ENCODE measurements at places on chromosomes 7 and 10. TPM values are rescaled to one million over a fixed set of nuclear protein-coding genes. Genes with fewer than 3 reads are reported as not detected.

DNA sequence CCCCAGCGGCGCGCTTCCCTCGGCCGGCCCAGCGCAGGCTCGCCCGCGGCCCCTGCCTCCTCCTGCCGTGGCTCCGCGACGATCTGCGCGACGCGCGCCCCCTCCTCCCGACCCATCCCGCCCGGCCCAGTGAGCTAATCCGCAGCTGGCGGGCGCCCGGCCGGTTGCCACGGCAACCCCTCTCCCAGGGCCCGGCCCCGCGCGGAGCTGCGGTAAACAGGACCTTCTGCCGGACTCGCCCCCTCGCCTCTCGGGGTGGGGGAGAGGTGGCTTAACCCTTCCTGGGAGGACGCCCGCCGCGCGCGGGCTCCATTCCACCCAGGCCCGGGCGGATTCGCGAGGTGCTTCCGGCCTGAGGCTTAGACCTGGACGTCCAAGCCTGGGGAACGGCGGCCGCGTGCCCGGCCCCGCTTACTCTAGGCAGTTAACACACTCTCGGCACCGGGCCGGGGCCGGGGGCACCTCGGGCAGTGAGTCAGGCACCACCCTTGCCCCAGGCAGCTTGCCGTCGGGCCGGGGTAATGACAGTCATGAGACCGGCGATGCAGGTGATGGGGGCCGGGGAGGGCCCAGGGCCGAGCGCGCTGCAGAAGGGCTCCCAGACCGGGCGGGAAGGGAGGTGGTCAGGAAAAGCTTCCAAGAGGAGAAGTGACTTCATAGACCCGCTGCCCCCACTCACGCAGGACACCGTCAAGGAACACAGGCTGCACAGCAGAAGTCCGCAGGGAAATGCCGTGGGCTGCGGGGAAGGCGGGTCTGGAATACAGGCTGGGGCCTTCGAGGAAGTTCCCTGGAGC, at the start of gene DENND2A:
Gene DENND2A, minus strand, starts transcription at position 87 of the 797 bp plus-strand sequence. CDS start 38,416 bp downstream, outside the sequence.
- DNase-seq: no peak

- no peak for DNase-seq
These were observed 80.5 kb downstream of the IDE start for GRCh38 chr10:92493362-92493761.

- no peak for DNase-seq
These were observed 62.7 kb downstream of the AMPH start for GRCh38 chr7:38568497-38568896.

The ASB15 gene
- 0.01 TPM for polyA plus RNA-seq

The AOAH gene
- polyA plus RNA-seq: 4.1 TPM

DNA sequence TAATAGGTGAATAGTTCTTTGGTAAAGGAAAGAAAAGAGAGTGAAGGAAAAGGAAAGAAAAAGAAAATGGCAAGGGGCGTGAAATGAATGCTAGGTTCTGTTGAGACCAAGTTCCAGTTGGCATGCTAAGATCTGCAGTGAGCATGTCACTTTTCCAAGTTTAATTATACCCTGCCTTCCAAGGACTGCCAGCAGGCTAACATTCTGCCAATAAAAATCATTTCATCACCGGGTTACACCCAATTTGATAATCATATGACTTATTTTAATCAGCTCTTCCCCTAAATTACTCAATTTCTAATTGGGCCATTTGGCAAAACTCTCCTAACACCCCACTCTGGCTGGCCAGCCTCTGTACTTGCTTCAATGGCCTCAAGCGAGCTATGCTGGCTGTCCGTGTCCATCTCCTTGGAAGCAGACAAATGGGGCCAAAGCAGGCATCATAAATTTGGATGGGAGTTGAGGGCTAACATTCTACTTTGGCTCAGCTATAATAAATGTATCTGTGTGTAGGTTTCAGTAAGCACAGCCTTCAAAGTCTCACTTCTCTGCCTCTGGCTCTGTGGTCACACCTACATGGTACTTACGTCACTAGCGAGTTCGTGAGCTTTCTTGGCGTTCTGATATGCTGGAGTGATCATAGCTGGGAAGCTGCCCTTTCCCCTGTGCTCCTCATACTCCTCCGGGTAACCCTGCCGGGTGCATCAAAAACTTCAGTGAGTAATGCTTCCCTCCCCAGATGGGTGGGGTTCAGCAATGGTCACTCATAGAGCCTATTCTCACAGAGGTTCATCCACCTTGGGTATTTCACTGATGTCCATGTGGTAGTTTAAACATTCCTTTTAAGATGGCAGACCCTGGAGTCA, 17.3 kb downstream of the NRAP start:
- DNase-seq: no peak

DNA sequence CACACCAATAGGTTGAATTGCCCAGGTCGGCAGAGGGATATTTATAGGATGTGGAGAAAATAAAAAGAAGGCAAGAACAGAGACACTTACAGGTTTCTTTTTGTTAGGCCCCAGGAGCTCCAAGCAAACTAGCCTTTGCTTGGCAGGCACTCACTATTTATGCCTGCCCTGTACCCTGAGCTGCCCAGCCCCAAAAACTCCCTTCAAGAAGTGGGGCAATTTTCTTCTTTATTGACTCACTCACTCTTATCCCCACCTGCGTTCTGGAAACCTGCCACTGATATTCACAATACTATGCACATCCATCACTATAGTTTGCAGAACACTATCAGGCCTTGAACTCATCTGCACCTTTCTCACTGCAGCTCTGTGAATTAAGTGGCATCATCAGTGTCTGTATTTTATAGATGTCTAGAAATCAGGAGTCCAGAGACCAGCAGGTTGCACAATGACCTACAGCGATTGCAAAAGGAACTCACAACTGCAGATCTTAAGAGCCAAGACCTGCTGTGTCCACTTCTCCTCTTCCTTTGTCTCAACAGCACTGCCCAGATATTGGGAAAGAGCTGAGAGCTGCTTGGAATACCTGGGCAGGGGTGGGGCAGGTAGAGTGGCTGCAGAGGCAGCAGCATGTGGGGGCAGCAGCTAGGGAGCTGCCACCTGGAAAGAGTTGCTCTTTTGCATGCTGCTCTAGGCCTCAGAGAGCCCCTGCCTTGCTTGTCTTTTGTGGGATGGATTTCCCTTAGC, at the start of gene SFTPD:
Gene SFTPD, minus strand, starts transcription at position 130 of the 747 bp plus-strand sequence. CDS start 2,446 bp downstream, outside the sequence.
- DNase-seq: no peak

- peak; percentile 52 for DNase-seq
These were observed 225.6 kb downstream of the AHR start for GRCh38 chr7:17523813-17524739.

- no peak for DNase-seq
These were observed 57.7 kb downstream of the PKD1L1 start for GRCh38 chr7:47890606-47891005.

- no peak for DNase-seq
These were observed 2.1 kb upstream of the CFAP46 start for GRCh38 chr10:132944510-132944909.

DNA sequence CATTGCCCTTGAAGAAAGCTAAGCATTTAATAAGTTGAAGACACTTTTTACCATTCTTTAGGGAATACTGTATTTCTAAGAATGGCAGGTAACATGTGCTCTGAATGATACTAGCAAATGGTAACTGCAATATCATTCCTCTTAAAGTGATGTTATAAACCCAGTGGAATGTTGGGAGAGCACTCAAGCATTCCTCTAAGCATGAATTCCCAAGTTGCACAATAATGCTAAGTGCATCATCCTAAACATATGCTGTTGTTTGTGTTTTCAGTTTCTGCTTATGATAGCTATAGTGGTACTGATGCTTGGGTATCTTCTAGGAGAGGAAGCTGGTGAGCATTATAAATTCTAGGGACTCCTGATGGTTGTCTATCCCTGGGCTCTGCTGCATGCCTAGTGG, 673.9 kb downstream of the PHTF2 start:
- no peak for DNase-seq

GRCh38 chr7:151080067-151080521, 515 bp downstream of the FASTK start:
- DNase-seq: peak; percentile 41

The IGFBP1 gene
- not detected for polyA plus RNA-seq

DNA sequence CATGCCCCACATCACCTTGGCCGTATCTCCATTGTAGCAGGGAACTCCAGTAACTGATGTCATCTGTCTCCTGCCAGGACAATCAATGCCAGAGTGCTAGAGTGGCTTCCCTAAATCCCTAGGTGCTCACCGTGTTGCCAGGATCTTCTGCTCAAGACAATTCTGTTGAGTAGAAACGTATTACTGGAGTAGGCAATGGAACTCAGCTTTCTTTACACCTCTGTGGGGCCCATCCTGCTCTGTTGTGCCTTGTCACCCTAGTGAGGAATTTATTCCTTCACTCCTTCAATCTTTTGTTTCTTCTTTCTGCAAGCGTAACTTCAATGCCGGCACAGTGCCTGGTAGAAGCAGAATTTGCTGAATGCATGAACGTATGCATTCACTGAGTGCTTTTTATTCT, 305.5 kb upstream of the ZMIZ1 start:
- no peak for DNase-seq

DNA sequence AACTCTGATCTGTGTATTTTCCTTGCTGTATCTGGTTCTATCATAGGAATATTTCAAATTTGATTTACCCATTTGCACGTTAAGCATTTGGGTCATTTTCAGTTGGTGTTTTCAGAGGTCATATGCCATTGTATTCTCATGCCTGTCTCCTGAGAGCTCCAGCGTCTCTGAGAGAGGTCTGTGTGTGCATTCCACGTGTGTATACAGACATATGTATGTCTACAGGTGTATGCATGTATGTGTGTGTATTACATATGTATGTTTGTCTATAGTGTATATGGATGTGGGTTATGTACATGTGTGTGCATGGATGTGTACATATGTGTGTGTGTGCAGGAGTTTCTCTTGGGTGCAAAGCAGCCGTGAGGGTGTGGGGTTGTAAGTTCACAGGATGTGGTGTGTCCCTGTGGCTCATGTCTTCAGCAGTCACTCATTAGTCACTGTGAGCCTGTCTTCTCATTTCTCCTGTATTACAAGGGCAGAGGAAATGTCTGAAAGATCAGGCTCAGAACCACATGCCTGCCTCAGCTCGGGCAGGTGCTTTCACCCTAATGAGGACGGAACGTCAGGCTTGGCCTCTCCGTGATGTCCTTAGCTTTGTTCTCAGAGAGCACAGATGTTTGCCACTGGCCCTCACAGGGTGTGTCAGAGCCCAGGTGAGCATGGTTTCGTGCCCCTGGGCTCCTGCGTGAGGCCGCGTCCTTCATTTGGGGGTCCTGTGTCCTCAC, 101.6 kb downstream of the NKX6-2 start:
- DNase-seq: peak; percentile 30

DNA sequence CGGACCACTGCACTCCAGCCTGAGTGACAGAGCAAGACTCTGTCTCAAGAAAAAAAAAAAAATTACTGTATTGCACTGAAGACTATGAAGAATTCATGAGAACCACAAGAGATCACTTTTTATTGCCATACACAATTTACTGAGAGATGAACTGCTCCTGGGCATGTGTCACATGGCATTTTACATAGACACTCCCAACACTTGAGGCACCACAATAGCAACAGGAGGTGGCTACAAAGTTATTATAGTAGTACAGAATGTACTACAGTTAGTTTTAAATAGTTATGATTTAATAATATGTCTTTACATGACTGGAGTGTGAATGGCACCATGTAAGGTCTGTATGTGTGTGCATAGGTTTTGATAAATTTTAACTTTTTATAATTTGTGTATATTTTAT, 70.6 kb downstream of the KMT2E start:
- DNase-seq: no peak

The NUDT1 gene
- 22.1 TPM for polyA plus RNA-seq

- DNase-seq: no peak
These were observed 122.2 kb downstream of the NPY start for GRCh38 chr7:24406053-24406788.

The PON3 gene
- 8.5 TPM for polyA plus RNA-seq

All from small intestine (tissue), 16 donors.